AG10803 (cell line): ENCODE measurements at places on chromosomes 6 and 20.

DNA sequence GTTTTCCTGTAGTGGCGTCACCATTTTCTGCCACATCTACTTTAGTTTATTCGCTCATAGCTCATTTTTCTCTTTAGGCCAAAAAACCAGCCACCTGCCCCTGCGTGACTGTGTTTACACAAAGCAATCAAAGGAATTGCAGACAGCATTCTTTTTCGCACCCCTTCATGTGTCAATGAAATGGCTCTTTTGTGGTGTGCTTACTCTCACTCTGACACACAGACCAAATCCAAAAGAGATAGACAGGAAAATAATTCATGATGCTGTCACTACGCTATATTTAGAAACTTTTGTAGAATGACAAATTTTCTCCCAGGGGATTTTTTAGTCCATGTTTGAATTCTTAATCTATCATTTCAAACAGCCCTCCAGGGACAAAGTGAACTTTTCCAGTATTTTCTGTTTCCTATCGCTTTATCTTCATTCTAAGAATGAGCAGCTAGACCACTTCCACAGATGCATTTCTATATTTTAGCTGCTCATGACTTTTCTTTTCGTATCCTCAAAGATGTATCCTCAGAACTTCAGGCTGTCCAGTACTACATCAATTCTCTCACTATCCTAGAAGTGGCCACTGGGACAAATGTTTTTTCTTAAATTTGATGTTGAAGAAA, 37.9 kb upstream of the KHDRBS2 start:
- DNase-seq = no peak

GRCh38 chr20:8310618-8311017, 178.6 kb downstream of the PLCB1 start:
- DNase-seq = no peak

GRCh38 chr6:166206510-166207283, 39.0 kb upstream of the TBXT start:
- DNase-seq = no peak

DNA sequence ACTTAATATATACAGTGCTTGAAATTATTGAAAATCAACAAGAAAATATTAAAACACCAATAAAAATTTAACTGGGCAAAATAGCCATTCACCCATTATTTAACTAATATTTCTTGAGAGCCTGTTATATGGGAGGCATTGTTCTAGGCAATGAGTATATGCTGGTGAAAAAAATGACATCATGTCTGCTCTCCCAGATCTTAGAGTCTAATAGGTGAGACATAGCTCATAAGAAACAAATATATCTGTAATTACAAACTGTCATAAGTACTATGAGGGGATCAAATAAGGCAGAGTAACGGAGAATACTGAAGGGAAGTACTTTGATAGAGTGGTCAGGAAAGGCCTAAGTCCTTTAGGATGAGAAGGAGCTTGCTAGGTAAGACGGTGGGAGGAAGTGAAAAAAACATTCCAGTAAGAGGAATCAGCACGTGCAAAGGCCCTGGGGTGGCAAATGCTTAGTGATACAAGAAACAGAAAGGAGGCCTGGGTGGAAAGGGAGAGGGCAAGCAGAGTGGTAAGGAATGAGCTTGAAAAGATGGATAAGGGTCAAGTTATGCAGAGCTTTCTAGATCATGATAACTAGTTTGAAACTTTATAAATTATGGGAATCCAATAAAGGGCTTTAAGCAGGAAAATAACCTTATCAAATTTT, 12.2 kb upstream of the FYN start:
- DNase-seq = no peak

- DNase-seq = peak; percentile 45
Observed at GRCh38 chr20:57451795-57452661, 60.8 kb downstream of the RBM38 start.

GRCh38 chr6:111590209-111590980, 15.3 kb downstream of the TRAF3IP2 start:
- DNase-seq = peak; percentile 71

GRCh38 chr6:120994573-120994967, 339.7 kb downstream of the TBC1D32 start:
- DNase-seq = no peak

DNA sequence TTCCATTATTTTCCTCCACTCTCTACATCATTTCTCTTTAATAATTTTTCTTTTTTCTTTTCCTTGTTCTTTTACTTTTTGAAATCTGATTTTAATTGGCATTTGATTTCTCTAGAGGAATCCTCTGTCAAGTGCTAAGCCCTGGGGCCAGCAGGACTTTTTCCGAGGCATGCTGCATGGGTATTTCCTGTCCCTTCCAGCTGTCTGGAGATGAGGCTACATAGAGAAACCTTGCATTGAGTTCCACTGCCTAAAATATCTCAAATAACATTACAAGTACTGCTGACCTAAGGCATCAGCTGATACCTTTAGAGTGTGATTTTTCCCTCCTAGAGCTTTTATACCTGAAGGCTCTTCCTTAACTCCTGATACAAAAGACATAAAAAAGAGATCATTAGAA, 6.2 kb downstream of the RNF217 start:
- no peak for DNase-seq

- no peak for DNase-seq
Observed at GRCh38 chr6:158645064-158646022, 800 bp upstream of the DYNLT1 start.
